Left cardiac atrium (tissue), 4 donors: ENCODE measurements at places on chromosomes 4 and X. TPM values are rescaled to one million over a fixed set of nuclear protein-coding genes. Genes with fewer than 3 reads are reported as not detected.

Gene IL2RG
- total RNA-seq = 2.6 TPM

- DNase-seq = no peak
These were observed 32.5 kb upstream of the FGFR3 start for GRCh38 chr4:1760521-1761071.

Gene CPZ
- 2.2 TPM for total RNA-seq

GRCh38 chr4:54727346-54727745 is 69.6 kb downstream of the KIT start:
- DNase-seq = no peak

DNA sequence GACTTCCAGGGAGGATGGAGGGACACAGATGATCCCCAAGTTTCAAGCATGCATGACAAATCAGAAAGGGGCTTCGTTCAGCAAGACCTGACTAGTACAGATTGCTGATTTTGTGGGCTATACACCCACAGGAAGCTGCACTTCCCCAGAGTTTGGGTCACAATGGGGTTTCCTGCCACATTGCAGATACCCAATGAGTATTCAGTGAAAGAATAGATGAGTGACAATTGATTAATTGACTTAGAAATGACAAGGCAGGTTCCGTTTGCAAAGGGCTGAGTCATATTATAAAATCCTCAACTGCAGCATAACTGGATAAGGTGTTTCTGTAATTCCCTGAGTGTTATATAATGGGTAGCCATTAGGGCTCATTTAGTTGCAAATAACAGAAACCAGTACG is 146.6 kb upstream of the TBL1X start:
- no peak for DNase-seq

Gene NAP1L3
- 3.6 TPM for total RNA-seq

GRCh38 chr4:27278615-27279375 is 418.2 kb downstream of the STIM2 start:
- DNase-seq = peak; percentile 21

GRCh38 chr4:8393593-8394038 is 46.9 kb downstream of the ACOX3 start:
- peak; percentile 77 for DNase-seq

DNA sequence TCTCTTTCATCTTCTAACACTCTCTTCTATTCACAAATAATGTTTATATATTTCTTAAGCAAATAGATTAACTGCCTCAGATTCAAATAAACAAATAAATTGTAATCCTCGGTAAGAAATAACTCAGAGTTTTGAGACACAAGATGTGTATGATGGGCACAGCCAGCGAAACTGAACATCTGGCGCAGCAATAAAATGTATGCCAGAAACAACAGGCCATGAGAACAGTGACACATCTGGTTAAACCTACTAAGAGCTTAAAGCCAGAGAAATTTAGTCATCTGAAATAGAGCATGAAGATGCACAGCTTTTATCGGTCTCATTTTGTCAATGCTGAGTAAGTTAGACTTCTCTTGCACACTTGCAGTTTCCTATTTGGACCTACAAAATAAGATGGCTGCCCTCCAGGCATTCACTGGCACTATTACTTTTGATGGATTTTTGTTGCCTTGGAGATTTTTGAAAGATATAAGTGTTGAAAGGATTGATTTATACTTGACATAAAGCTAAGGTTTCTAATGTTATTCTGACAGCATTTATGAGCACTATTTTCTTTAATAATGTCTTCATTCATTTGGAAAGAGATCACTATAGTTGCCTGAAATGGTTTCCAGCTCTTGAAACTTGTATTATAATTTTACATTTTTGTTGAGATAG is 1444.0 kb downstream of the PCDH18 start:
- no peak for DNase-seq

DNA sequence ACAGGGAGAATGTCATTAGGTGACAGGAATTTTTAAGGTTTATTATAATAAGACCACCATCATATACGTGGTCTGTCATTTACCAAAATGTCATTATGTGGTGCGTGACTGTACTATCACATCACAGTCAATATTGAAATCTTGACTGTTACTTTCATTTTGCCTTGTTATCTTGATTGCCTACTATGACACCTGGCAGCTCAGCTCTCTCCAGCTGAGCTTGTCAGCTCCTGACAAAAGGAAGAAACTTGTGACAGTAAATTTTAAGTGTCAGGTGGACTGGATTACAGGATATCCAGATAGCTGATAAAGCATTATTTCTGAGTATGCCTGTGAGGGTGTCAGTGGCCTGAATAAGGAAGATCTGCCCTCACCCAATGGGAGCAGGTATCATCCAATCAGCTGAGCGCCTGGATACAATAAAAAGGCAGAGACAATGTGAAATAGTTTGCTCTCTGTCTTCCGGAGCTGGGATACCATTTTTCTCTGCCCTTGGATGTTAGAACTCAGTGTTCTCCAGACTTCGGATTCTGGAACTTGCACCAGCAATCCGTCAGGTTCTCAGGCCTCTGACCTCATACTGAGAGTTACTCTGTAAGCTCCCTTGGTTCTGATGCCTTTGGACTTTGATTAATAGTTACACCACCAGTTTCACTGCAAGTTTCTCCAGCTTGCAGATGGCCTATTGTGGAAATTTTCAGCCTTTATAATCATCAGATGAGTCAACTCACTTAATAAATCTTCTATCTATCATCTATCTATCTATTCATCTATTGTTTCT is 1454.7 kb upstream of the IGFBP7 start:
- no peak for DNase-seq

GRCh38 chrX:117957128-117957527 is 159.5 kb downstream of the KLHL13 start:
- DNase-seq = no peak

GRCh38 chr4:153198719-153199118 is 5.5 kb upstream of the TRIM2 start:
- no peak for DNase-seq

- DNase-seq = no peak
These were observed 103.4 kb downstream of the QRFPR start for GRCh38 chr4:121277194-121278105.

Gene GYPE
- 0.74 TPM for total RNA-seq

- DNase-seq = no peak
These were observed 302.3 kb upstream of the GATB start for GRCh38 chr4:152062936-152063620.

DNA sequence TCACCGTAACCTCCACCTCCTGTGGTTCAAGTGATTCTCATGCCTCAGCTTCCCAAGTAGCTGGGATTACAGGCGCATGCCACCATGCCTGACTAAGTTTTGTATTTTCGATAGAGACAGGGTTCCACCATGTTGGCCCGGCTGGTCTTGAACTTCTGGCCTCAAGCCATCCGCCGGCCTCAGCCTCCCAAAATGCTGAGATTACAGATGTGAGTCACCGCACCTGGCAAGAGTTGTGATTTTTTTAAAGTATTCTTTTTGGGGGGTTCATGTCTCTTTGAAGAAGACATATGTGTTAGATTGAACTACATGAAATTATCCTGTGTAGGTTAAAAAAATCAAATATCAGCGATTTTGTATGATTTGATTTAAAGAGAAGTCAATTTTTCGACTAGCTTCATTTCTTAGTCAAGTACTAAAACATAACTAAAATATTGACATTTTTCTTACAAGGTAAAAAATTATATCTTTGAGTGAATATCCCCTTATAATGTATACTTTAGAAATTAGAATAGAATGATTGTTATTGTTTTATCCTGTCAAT is 60.3 kb upstream of the ANTXR2 start:
- no peak for DNase-seq

Gene SRD5A3
- total RNA-seq = 13.5 TPM

DNA sequence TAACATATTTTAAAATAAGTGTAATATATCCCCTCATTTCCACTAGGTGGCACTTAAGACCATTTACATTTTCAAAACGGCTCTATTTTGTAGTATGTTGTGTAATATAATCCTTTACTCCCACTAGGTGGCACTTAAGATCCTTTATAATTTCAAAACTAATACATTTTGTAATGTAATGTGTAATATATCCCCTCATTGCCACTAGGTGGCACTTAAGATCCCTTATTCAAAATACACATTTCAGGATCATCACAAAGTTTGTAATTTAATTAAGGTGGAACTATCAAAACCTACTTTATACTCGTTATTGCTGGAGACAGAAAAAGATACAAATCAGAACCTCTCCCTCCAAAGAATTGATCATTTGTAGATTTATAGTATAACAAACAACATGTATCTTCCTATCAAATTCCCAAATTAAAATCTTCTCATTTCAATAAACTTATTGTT is 132.5 kb downstream of the ARHGAP6 start:
- no peak for DNase-seq

DNA sequence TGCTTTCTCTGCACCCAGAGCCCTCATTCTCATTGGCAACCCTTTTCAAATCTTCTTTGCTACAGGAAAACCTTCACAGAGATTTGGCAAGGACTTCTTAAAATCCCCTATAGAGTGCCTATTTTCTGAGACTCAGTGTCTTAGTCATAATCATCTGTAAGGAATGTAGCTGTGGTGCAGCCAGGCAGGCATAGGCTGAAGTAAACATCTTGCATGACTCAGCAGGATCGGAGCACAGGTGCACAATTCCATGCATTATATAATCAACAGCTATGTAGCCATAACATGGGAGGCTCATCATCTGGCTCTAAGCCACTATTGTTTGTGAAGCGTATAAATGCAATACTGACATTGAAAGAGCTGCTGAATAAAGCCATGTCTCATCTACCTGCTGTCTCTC is 368.8 kb downstream of the MAGEE1 start:
- DNase-seq = no peak

Gene DCX
- not detected for total RNA-seq

- no peak for DNase-seq
These were observed 1.2 kb upstream of the TADA2B start for GRCh38 chr4:7041801-7042502.

DNA sequence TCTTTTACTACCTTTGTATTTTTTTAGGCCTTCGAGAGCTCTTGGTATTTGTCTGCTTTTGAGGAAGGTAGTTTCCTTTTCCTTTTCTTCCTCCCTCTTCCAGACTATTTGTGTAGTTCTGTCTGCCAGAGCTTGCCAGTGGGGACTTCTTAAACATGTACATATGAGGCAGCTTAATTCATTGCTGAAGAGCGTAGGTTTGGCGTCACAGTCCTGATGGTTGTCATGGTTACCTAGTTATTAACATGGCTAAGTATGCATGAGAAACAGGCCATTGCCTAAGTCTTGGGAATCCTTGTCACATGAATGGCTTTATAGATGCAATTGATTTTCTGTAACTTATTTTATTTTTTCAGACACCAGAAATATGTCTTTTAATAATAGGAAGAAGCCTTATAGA is 48.5 kb upstream of the ARMCX2 start:
- DNase-seq = no peak

Gene RNF128
- total RNA-seq = 1.1 TPM

DNA sequence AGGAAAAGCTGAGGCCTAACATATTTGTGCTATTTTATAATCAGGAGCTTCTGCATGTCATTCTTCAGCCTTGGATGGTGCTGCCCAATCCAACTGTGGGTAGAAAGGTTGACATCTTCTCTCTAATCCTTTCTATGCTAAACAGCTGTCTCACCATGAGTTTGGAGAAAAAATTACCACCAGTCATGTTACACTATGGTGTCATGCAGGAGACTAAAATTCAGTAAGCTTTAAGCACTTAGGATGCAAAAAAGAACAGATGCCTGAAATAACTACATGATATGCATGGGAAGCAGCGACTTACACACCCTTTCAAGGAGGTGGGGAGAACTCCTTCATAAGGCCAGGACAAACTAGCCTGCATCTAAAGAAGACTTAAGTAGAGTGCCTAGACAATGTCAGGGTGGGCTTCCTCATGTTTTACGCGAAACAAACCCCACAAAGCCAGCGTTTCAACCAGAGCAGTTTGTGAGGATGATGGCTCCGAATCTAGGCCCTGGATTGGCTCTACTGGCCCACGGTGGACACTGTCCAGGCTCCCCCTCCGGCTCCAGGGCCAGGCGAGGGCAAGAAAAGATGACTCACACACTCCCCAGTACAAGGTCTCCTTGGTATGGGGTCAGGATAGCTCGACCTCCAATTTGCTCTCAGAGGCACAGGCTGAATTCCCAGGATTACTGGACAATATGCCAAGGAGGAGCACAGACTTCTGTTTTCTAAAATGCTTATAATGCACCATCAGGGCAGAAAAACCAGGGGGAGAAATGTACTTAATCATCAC is 45.1 kb downstream of the STX18 start:
- DNase-seq = no peak

GRCh38 chr4:143178923-143179322 is 5.8 kb upstream of the USP38 start:
- no peak for DNase-seq

- no peak for DNase-seq
These were observed 170.7 kb upstream of the ZCCHC13 start for GRCh38 chrX:74133156-74133796.

DNA sequence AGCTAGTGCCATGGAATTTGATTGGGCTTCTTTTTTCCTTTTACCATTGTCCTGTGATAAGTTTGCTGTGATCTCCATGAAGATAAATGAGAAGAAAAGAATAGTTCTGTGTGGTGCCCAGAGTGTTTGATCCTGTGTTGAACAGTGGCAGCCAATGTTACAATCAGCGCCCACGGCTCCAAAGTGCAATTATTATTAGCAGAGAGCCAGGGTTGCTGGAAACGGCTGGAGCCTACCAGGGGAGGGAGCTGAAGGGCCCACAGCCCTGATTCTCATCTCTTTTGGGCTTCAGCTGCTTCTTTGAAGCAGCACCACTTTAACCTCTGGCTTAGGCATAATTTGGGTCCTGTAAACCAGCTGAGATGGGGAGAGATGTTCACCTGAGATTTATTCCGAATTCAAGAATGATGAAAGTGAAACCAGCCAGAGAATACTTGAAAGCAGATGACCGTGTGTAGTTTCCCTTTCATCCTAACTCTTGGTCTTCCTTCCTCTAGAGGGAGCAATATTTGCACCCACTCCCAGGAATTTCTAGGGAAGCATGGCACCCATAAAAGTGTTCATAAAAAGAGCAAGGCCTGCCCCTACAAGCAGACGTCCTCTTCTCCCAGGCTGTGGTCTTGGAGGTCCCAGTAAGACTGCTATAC is 298.3 kb downstream of the EVC2 start:
- no peak for DNase-seq

DNA sequence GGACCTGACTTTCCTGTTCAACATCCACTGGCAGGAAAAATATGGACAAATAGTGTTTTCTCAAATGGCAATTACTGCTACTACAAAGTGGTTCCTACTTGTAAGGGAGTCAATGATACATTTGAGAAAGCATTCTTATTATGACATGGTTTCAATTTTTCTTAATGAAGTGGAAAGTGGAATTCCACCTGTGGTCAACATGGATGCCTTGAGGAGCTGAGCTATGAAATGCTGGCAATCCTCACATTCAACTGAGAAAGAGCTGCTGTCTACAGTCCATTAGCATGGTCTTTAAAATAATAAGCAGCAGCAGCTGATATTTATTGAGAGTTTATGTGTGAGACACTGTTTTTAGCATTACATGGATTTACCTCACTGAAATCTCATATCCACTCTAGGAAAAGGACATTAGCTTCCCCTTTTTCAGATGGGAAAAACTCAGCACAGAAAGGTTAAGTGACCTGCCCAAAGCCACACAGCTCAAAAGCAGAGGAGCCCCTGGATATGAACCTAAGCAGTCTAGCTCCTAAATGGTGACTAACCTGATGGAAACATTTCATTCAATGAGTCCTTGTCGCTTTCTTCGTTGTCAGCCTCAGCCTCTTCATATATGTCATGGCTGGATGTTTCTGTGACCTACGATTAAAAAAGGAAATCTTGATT is 29.2 kb downstream of the MAP7D3 start:
- DNase-seq = no peak

- DNase-seq = no peak
These were observed 303.1 kb downstream of the ARHGAP24 start for GRCh38 chr4:85777908-85778631.

Gene HSFX1
- 2.3 TPM for total RNA-seq
